Kidney tubule cell (primary cell): ENCODE measurements at places on chromosomes 11 and 22.

- no peak for DNase-seq
Observed at GRCh38 chr11:43908683-43909082, 28.1 kb downstream of the ALKBH3 start.

DNA sequence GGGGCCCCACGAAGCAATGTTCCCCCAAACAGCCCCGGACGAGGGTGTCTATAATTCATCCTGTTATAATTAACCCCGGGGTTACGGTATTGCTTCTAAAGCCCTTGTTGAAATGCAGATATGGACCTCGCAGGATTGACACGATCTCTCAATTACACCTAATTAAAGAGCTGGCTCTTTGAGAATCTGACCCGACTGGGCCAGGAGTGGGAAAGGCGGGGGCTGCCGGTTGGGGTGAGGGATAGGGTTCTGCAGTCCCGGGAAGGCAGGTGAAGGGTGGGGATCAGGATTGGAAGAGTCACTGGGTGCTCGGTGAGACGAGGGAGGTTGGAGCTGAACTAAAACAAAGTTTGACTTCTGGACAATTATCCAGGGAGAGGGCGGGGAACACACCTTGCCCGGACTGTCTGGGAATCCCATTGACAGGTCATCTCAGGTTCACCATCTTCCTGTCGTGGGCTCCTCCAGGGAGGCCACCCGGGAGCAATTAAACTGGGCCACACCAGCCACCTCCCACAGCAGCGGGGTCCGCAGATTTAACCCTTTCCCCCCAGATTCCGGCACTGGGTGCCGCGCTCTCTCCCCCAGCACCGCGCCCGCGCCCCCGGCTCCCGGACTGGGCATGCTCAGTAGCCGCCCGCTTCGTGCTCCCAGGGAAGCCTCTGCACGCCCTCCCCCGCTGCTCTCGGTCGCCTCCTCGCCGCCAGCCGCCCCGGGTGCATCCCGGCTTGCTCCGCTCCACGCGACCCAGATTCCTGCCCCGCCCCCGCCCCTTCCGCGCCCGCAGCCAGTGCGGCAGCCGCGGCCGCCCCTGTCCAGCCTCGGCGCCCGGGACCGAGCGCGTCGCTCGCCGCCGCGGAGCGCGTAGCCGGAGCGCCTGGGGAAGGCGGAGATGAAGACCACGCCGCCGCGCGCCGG is at the start of gene ELMOD1:
ELMOD1 (plus strand) TSS at position 688 of the 918 bp plus-strand sequence. CDS start 27,043 bp downstream, outside the sequence.
- peak; percentile 58 for DNase-seq

DNA sequence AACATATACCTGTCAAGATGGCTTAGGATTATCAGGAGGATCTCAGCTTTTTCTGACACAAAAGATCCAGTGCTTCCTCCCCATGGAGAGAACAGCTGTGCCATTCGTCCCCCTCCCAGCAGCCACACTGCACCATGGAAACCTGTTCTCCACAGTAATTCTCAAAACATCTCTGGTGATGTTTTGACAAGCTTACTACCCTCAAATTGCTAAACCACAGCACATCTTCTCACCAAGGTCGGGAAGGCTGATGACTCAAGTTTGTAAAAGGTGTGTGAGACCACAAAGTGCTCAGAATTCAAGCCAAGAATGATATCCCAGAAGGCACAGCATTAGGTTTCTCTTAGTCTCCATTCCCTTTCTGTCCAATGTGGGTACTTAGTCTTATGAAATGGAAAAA is 3.9 kb upstream of the RAB38 start:
- peak; percentile 92 for DNase-seq

DNA sequence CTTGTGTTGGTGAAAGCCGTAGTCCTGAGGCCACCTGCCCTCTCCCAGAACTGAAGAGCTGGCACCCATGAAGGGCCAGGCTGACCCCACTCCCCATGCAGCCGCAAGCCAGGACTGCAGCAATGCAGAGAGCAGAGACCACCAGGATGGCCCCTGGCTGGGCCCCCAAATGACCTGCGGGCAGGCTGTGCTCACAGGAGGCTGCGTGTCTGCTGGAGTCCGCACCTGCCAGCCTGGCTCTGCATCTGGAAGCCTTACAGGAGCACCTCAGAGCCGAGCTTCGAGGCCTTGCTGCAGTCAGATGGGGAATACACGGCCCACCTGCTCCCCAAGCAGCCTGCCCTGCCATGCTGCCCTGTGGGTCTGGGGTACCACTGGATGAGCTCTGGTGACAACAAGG is 1336.8 kb downstream of the TBC1D22A start:
- no peak for DNase-seq

DNA sequence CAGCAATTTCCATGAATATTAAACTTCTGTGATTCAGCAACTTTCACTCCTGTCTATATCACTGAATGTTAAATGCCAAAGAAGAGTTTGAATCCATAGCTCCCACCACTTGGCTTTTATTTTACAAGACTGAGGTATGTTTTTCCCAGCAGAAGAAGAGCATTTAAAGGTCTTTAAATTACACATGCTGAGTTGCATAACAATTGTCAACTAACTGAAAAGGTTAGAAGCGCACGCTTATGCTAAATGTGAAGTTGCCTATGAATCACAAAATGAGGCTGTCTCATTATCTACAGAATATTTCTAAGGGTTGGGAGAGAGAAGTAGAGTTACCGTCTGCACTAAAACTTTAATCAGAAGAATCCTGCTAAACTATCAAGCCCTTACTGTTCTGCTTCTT is 1086.3 kb downstream of the FAM181B start:
- DNase-seq = no peak

DNA sequence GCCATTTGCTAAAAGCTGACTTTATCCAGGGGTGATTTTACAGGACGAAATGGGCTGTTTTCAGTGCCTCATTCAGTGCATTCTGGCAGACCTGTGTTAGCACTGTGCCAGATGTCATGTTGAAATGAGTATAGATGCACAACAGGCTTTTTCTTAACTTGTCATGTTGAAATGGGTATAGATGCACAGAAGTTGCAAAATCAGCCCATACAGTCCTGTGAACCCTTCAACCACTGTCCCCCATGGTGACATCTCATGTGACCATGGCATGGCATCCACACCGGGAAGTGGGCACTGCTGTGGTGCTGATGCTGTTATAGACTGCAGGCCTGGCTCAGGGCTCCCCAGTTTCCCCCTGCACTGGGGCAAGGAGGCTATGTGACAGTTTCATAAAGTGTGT is 2.5 kb downstream of the TALDO1 start:
- DNase-seq = no peak

DNA sequence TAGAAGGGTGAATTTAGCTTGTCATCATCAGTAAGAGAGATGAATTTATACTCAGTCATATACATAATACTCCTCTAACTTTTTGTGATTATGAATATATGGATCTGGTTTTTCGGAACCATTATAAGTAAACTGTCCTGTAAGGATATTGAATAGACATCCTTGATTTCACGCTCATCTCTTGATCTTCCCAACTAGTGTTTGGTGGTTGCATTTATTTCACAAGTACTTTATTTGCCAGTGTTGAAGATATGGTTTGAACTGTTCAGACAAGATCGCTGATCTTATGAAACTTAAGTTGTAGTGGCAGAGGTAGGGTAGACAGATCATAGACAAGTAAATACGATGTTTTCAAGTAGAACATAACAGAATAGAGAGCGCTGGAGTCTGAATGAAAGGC is 3.0 kb downstream of the FBXO7 start:
- DNase-seq = no peak

- peak; percentile 4 for DNase-seq
Observed at GRCh38 chr11:60303661-60304060, 23.2 kb downstream of the MS4A4A start.

GRCh38 chr22:26124991-26125725 is 44.1 kb upstream of the SEZ6L start:
- DNase-seq = no peak

GRCh38 chr11:128766591-128767081 is 72.8 kb downstream of the FLI1 start:
- DNase-seq = no peak

DNA sequence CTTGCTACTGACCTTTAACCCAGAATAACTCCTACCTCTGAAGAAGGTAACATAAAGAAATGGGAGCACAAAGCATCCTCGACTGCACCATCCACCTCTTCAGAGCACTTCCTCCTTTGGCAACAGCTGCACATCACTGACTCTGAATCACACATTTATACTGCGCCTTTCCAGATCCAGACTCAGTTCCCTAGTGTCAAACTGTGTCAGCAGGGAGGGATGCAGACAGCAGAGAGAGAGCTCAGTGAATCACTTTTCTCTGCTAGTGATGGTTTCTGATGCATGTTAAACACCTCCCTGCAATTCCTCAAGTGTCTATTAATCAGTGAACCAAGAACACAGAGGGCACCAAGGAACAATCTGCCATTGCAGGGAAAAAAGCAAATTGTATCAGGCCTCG is 118.9 kb downstream of the PLEKHA7 start:
- peak; percentile 99 for DNase-seq

DNA sequence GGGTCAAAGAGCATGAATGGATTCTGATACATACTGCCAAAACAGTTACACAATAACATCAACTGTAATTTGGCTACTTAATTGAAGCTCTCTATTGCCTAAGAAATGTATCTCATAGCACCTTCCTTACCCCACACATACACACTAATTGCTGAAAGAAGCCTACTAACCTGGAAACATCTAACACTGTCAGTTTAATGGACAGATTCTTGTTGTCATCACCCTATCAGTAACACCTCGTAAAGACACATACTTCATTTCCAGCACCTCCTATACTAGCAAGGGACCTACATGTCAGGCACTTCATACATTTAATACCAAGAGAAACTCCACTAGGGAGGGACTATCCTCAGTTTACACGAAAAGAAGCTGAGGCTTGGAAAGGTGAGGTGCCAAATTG is 9.9 kb downstream of the NAP1L4 start:
- DNase-seq = no peak

DNA sequence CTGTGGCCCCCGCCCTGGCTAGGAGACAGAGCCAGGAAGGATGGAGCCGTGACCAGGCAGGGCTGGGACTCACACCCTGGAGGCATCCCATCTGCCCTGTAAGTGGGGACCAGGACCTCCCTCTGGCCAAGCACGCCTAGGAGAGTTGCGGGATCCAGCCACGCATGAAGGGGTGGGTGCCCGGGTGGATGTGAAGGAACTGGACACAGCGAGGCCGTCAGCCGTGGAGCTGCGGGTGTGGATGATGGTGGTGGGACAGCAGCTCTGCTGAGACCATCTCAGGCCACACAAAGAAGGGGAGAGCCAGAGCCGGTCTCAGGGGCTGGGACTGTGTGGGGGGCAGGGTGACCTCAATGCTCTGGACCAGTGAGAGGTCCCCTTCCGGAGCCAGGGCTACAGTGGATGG is 746.4 kb downstream of the BRD1 start:
- no peak for DNase-seq

DNA sequence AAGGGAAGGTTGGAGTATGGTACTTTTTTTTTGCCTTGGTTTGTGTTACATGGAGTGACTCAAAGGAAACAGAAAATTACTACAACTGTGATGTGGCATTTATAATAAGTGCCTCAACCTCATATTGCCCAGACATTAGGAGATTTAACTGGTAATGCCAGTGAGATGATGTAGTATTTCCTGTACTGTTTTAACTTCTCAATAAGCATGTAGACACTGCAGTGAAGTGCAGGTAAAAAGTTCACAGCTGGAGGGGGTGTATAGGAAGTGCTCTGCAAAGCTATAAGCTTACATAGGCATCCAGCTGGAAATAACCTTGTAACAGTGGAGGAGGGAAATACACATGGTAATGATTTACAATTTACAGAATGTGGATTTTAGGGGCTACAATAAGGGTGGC is 138.2 kb upstream of the MTMR2 start:
- peak; percentile 71 for DNase-seq

GRCh38 chr11:120517390-120517761 is 5.8 kb downstream of the GRIK4 start:
- no peak for DNase-seq

GRCh38 chr22:33025675-33026074 is 32.5 kb downstream of the SYN3 start:
- DNase-seq = no peak

GRCh38 chr11:76665921-76666351 is 4.6 kb downstream of the LRRC32 start:
- DNase-seq = no peak

DNA sequence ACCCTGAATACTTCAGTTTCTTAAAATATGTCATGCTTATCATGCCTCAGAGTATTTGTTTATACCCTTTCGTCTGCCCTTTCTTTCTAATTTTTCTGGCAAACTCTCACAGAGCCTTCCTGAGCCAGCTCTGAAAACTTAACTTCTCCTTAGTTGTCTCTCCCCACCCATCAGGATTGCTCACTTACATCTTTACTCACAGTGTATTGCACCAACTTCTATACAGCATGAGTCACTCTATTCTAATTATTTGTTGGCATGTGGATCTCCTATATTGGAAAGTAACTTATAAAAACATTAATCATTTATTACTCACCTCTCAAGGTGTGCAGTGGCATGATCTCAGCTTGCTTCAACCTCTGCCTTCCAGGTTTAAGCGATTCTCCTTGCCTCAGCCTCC is 114.9 kb downstream of the FANCF start:
- DNase-seq = peak; percentile 87

DNA sequence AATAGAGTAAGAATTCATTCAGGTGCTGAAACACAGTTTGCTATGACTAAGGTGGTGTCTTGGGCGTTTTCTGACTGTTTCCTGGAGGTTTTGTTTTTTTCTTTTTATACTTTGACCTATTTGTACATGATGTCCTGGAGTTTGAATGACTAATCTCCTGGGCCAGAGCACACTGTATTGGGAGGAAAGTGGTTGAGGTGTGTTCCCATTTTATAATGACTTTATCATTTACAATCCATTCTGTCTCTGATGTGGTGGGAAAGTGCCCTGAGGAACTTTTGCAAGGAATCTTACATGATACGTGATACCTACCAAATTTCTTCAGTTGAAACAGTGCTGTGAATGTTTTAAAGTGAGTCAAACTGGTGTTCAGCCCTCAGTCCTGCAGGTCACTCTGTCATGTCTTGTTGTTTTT is 80.8 kb downstream of the TNRC6B start:
- DNase-seq = peak; percentile 64

DNA sequence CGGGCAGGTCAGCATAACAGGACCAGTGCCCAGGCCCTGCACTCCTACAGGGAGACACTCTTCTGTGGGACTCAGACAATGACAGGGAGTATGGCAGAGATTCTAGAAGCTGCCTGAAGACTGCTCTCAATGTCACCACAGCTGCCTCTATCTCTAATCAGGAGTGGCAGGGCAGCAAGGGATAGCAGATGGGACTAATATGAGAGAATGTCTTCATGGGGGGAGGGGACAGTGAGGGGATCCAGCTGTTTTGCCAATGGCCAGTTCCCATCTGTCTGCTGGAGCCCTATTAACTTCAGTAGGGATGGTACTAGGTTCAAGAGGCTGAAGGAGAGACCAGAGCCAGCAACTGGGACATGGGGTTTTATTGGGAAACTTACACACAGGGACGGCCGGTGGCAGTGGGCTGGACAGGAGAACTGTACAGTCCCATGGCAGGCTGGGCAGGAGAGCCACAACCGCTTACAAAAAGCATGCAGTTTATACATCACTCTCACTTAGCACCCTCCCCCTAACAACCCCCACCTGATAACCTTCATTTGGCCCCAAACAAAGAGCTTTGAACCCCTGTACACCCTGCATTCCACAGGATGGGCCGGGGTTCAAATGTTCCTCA is 2.5 kb upstream of the CD82 start:
- DNase-seq = no peak

GRCh38 chr22:33519071-33519973 is 401.0 kb downstream of the LARGE1 start:
- peak; percentile 72 for DNase-seq

GRCh38 chr11:78647986-78648875 is 73.6 kb upstream of the NARS2 start:
- no peak for DNase-seq

GRCh38 chr11:88484873-88485621 is 147.5 kb upstream of the CTSC start:
- DNase-seq = peak; percentile 57

- peak; percentile 63 for DNase-seq
Observed at GRCh38 chr11:58770627-58771457, 39.1 kb upstream of the GLYAT start.

GRCh38 chr11:14029971-14030920 is 67.7 kb downstream of the SPON1 start:
- peak; percentile 76 for DNase-seq
